ENCODE measurements at places on chromosomes 12 and 14.

- no peak for DNase-seq
Measured at GRCh38 chr12:118034429-118035189, 18.1 kb downstream of the RFC5 start.

- peak; percentile 3 for DNase-seq
Measured at GRCh38 chr14:77458249-77458950, 507 bp downstream of the AHSA1 start.

GRCh38 chr12:111411185-111411764, 5.6 kb downstream of the SH2B3 start:
- DNase-seq: no peak

GRCh38 chr14:105034315-105035039, 13.6 kb upstream of the CDCA4 start:
- no peak for DNase-seq

DNA sequence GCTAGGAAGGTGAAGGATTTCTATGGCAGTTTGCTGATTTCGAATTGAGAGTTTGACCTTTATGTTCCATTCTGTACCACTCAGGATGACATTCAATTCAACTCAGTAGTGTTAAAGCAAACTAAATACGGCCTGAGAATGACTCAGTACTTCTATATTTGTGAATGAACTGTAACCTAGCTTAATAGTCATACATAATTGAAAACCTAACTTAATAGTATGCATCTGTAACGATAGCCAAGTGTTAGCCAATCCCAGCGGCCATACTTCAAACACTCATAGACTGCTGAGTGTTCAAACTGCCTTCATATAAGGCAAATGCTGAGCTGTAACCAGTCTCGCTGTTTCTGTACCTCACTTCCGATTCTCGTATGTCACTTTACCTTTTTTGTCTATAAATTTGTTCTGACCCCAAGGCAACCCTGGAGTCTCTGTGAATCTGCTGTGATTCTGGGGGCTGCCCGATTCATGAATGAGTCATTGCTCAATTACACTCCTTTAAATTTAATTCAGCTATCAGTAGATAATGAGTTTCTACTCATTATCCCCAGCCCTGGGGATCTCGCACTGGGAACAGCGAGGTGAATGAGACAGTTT, 98.5 kb upstream of the SLC24A4 start:
- DNase-seq: no peak

DNA sequence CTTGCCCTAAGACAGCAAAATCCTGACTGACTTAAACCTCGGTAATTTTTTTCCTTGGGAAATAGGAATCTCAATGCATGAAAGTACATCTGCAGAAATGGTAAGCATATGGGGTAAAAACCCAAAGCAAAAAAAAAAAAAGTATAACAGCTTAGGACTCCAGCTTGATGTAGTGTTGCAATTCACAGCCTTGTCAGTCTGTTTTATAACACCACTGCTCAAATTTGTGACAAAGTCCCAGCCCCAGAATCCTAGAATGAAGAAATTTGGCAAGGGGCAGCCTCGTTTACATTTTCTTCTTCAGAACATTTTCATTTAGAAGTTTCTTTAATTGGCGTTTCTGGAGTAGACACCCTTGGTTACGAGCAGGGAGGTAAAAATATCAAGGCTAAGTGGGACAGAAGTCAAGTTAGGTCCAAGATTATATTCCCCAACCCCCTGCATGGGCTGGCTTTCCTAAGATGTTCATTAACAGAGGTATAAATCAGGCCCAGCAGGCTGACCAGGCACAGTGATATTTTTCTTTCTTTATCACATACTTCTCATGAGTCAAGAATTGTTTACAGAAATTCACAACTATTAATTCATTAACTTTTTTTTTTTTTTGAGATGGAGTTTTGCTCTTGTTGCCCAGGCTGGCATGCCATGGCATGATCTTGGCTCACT, 424.0 kb downstream of the RMST start:
- DNase-seq: no peak

DNA sequence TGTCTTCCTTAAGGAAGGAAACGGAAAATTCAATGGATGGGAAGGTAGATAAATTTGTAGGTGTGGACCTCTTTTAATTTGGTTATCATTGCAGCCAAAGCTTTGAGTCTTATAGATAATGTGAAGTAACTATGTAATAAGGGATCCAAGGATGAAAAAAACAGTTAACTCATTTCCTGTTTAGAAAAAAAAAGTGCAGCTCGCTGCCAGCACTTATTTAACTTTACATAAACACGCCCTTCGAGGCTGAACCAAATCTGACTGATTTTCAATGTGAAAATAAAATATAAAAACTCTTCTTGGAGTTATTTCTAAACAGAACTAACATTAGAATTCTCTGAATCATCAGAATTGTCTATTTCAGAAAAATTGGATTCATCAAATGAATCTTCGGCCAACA, 7.0 kb downstream of the NUBPL start:
- DNase-seq: no peak

DNA sequence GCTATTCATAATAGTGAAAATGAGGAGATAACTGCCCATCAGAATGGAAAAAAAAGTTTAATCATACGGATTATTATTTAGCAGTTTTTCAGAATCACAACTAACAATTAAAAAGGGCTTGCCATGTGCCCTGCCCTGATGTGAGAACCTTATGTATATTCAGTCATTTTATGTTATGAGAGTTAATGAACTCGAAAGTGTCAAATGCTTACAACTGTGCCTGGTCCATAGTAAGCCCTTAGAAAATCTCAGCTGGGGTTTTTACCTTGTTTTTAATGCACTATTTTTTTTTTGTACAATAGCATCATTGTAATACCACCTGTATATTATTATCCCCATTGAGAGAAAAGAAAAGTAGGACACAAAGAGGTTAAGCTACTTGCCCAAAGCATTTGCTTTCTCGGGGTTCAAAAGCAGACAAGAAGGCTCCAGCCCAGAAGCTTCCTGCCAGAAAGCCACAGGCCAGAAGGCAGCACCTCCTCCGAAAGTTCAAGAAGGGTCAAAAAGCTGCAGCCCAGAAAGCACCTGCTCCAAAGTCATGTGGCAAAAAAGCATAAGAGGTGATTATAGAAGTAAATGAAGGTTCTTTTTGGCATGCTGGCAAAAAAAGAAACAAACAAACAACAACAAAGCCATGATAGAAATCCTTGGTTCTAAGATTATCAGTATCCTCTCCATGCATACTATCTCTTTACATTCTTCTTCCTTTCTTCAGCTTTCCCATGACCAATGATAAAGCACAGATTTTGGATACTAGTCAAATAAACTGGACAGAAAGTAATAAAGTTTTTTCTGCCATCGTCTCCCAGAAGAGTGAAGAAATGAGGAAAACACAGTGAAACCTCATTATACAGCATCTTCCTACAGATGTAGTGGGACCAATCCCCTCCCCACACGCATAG, 59.1 kb upstream of the NAP1L1 start:
- DNase-seq: no peak

DNA sequence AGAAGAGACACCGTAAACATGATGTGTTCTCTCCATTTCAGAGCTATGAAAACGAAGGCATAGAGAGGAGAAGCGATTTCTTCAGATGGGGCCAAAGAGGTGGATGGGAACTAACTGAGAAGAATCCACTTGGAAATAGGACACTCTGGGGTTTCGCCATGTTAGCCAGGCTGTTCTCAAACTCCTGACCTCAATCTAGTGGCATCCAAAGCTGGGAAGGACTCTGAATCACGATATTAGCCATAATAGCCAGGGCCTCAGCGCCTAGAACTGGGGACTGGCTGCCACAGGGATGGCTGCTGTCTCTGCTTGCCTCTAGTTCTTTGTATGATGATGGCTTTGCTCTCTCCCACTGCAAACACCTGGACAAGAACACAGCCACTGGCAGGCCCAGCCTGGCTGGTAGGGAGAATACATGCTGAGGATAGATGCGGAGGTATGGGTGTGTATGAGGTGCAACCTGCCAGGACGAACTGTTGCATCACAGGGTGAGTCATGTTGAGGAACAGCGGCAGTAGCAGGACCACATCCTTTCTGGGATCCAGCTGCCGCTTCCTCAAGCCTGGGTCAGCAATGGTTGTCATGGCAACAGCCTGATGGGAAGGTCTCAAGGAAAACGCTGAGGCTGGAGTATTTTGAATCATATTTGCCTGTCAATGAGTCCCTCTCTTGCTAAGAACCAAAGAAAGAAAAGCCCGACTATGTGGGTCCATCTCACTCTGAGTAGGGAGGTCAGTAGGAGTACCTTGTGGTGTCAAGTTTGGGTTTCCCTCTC, 31.1 kb downstream of the CCDC177 start:
- DNase-seq: no peak

DNA sequence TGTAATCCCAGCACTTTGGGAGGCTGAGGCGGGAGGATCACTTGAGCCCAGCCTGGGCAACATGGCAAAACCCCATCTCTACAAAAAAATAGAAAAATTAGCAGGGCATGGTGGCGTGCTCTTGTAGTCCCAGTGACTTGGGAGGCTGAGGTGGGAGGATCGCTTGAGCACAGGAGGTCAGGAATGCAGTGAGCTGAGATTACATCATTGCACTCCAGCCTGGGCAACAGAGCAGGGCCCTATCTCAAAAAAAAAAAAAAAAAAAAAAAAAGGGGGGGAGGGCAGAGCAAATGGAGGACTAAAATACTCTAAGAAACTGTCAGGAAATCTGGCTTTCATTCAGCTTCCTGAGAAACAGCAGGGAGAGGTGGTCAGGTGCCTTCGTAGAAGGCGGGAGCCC, 31.7 kb upstream of the TSPAN9 start:
- DNase-seq: no peak

- peak; percentile 31 for DNase-seq
Measured at GRCh38 chr14:67487937-67488893, at the start of gene TMEM229B. Gene TMEM229B (minus strand): TSS chr14:67488721. CDS start chr14:67473923, 14,798 bp downstream.

- DNase-seq: no peak
Measured at GRCh38 chr12:116517431-116518045, 41.6 kb upstream of the MAP1LC3B2 start.

GRCh38 chr14:33686218-33686617, 264.7 kb downstream of the EGLN3 start:
- DNase-seq: no peak

- DNase-seq: no peak
Measured at GRCh38 chr14:34817768-34818167, 57.4 kb downstream of the BAZ1A start.

- DNase-seq: no peak
Measured at GRCh38 chr12:54374562-54375258, 9.8 kb downstream of the ZNF385A start.

GRCh38 chr12:116978791-116979508, 68.2 kb downstream of the FBXW8 start:
- DNase-seq: no peak

- DNase-seq: no peak
Measured at GRCh38 chr12:1741154-1741949, 50.5 kb downstream of the ADIPOR2 start.

DNA sequence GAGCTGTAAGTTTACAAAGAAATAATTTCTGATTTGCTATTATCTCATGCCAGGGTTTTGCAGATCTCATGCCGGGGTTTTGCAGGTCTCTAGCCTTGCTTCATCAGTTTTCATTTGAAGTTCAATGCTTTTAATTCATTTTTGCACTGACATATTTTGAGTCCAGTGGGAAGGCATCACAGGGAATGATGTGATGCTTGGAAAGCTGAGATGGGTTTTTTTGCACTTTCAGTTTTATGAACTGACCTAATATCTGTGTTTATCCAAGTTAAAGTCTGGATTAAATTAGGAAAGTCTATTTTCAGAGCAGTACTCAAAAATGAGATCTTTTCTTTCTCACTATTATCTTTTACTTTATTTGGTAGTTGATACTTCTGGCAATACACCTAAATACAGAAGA, 23.6 kb upstream of the REP15 start:
- no peak for DNase-seq

- DNase-seq: no peak
Measured at GRCh38 chr12:27107986-27108385, 25.6 kb upstream of the C12orf71 start.

GRCh38 chr12:45400991-45401390, 185.1 kb downstream of the ANO6 start:
- DNase-seq: no peak

GRCh38 chr12:96424601-96425000, 24.4 kb upstream of the CDK17 start:
- no peak for DNase-seq

GRCh38 chr14:102185360-102185759, 45.7 kb downstream of the WDR20 start:
- no peak for DNase-seq

DNA sequence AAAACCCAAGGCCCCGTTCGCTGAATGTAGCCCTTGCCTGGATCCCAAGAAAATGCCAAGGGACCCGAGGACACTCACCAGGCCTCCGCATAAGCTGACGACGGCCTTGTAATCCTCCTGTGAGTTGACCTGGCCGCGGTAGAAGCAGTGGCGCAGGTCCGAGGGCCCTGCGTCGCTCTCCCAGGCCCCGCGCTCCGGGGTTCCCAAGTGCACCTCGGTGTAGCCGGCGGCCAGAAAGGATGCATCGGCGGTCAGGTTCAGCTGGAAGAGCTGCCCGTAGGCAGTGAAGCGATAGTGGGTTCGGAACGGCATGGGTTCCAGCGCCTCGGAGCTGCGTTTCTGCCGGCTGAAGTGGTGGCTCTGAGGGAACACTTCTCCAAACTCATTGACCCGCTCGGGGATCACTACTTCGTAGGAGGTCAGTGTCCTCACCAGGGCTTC, 1.2 kb downstream of the ADAMTS20 start:
- no peak for DNase-seq

- no peak for DNase-seq
Measured at GRCh38 chr14:76293221-76293620, 82.7 kb upstream of the ESRRB start.

DNA sequence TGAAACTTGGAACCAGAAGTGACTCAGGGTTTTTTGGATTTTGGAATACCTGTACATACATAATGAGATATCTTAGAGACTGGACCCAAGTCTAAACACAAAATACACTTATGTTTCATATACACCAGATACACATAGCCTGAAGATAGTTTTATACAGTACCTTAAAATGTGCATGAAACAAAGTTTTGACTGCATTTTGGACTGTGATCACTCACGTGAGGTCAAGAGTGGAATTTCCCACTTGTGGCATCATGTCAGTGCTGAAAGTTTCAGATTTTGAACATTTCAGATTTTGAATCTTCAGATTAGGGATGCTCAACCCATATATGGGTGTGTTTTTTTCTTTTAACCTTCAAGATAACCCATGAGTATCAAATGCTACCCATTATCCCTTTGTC, 6.6 kb downstream of the SBNO1 start:
- no peak for DNase-seq

DNA sequence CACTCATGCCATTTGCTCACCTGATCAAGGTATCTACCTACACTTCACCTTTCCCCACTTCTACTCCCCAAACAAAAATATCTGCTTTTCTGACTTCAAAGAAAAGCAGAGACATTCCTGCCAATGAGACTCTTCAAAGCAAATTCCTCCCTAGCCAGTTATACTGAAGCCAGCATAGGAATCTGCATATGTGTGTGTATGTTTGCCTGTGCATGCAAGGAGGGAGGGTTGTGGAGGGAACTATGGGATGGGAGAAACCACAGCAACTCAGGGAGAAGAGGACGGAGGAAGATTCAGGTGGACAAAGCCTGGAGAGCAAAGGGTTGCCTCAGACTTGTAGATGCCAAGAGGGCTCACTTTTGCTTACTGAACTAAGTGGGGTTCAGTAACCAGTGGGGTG, 26.4 kb upstream of the VDR start:
- DNase-seq: no peak

Data from stimulated activated CD4-positive, alpha-beta T cell treated with anti-CD3 and anti-CD28 coated beads, Interleukin-15, amount 100 ng/mL, for 1 hour (primary cell).